ENCODE measurements at places on chromosomes 1 and 21.
A peak's percentile ranks its signal among the peaks of the same experiment; 100 is the strongest.

- DNase-seq, result no peak
Measured at GRCh38 chr21:34363733-34364132, at the start of gene KCNE2. Gene KCNE2 (plus strand): TSS chr21:34364006. CDS start chr21:34370479, 6,473 bp downstream.

- DNase-seq, result peak; percentile 38
Measured at GRCh38 chr1:161956097-161956496, 67.6 kb downstream of the OLFML2B start.

DNA sequence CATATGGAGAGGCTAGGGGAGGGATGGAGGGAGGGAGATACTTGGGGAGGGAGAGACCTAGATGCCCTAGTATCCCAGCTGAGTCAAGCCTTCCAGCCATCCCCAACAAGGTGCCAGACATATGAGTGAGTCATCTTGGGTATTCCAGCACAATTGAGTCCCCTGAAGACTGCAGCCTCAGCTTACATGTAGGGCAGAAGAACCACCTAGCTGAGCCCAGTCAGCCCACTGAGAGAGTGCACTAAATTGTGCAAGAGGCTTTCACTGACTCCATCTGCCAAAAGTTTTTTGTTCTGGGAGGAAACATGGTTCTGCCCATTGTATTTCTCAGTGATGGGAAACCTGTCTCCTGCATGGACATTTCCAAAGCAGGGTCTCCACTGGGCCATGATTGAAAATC, 76.4 kb downstream of the FOXD2 start:
- no peak for DNase-seq

DNA sequence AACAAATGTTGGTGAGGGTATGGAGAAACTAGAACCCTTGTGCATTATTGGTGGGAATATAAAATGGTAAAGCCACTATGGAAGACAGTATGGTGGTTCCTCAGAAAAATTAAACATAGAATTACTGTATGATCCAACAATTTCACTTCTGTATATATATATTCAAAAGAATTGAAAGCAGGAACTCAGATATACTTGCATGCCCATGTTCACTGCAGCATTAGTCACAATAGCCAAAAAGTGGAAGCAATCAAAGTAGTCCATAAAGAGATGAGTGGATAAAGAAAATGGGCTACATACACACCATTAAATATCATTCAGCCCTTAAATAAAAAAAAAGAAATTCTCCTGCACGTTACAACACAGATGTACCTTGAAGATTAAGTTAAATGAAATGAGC, 34.1 kb downstream of the ABL2 start:
- DNase-seq, result no peak

- no peak for DNase-seq
Measured at GRCh38 chr1:178953538-178954324, 72.0 kb upstream of the FAM20B start.

- no peak for DNase-seq
Measured at GRCh38 chr21:31460980-31461379, 116.9 kb upstream of the TIAM1 start.

DNA sequence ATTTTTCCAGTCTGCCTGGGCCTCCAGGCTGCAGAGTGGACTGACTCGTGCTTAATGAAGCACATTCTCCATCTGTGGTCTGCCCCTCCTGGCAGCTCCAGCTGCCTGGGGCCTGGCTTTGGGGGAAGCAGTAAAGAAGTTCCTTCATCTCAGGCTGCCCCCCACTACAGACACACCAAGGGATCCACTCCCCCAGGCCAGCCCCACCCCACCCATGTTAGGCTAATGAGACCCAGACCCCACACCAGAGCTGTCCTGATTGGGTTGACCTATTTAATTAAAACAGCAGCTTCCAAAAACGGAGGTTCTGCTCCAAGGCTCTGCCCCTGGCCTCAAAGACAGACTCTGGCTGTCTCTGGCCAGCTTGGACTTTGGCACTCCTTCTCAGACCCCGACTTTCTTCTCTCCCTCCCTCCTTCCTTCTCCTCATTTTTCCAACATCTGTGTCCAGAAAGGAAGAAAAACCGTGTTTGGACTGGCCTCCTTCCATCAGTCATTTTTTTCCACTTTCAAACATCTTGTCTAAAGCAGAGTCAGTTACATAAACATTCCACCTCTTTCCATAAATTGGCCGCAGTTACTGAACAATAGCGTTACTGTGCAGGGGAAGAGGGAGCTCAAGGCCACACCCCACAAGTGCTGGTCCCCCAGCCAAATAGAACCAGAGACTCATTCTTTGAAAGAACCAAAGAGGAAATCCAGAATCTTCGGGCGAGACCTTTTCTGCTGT, 29.7 kb downstream of the SERTAD4 start:
- no peak for DNase-seq

- no peak for DNase-seq
Measured at GRCh38 chr1:222561656-222562055, 13.8 kb upstream of the HHIPL2 start.

GRCh38 chr1:1788136-1788535, 9.9 kb upstream of the NADK start:
- no peak for DNase-seq

GRCh38 chr1:180899262-180899661, 13.4 kb upstream of the KIAA1614 start:
- no peak for DNase-seq

DNA sequence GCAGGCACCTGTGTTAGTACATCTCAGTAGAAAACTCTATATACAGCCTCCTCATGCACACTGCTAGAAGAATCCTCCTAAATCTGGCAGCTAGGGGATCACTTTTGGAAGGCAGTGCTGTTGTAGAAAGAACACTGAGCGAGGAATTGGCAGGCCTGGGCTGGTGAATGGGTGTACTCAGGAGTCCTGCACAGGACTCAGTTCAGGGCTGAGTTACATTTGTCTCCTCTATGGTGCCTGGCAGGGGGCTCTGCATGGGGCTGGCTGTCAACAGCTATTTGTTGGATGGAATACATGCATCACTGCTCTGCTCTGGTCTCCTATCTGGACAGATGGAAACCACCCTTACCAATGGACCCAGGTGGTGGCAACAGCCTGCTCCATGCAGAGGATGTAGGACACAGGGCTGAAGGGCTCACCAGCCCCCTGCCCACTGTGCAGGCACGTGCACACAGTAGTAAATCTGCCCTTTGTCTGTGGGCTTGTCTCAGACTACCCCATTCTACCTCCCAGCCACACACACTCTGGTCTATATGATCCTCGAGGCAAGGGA, 74.2 kb downstream of the LRIG2 start:
- no peak for DNase-seq

DNA sequence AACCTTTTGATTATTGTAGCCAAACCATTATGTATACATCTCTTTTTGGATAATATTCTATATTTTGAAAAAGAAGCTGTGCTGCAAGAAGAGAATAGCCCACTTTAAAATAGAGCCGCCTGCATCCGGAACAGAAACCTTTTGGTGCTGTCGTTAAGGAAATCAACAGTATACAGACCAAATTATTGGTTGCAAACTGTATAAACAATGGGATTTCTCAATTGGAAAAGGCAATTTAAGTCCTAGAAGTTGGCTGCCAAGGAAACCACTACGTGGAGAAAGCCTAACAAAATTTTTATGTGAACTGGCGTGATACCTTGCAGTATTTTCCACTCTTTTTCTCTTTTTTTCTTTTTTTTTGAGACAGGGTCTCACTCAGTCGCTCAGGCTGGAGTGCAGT, 25.8 kb downstream of the DESI2 start:
- no peak for DNase-seq

- DNase-seq, result no peak
Measured at GRCh38 chr1:215865060-215865459, 298.0 kb downstream of the KCTD3 start.

- DNase-seq, result no peak
Measured at GRCh38 chr1:41658431-41659158, 174.1 kb upstream of the EDN2 start.

DNA sequence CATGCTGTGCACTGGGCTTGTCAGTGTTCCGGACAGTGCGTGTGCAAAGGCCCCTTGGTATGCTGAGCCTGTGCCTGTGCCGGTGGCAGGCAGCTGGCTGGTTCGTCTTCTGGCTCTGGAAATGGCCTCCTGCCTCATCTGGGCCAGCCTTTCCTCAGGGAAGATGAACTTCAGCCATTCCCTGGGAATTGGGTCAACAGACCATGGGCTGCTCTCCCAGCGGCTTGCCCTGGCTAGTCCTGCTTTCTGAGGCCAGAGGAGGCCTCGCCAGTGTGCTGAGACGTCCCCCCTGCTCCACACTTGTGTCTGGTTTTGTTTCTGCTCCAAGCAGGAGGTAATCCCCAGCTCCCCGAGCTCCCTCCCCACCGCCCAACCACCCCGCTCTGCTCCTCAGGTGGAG, 32.6 kb upstream of the RD3 start:
- DNase-seq, result no peak

GRCh38 chr1:98516306-98516705, 145.2 kb upstream of the SNX7 start:
- no peak for DNase-seq

DNA sequence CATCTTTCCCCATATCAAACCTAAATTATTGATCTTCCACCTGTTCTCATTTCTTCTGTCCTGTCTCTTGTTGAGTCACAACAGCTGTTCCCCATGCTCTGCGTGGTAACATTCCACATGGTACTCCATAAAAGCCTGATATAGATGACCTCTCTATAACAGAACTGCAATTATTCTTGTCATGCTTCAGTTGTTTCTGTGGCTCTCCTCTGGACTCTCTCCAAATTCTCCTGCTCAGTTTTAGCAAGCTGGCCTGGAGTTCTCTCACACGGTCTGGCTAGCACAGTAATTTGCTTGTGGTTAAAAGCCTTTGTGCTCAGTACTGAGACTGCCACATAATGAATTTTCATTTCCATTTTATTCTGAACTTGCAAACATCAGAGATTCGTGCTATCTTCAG, 10.6 kb upstream of the LRRC39 start:
- peak; percentile 91 for DNase-seq

DNA sequence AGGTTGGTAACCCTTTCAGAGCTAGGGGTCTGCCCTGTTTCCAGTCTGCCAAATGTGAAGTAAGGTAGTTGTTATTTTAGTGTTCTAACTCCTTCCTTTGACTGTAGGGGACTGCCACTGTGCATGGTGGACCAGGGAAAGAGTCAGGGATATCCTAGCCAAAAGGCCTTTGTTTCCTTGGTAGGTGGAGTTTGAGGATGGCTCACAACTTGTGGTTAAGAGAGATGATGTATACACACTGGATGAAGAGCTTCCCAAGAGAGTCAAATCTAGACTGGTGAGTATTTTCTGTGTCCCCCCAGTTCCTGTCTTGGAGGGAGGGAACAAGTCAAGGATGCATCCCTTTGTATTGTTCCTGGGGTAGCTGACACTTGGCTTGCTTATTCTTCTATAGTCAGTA, 3.5 kb upstream of the ST3GAL3 start:
- no peak for DNase-seq

DNA sequence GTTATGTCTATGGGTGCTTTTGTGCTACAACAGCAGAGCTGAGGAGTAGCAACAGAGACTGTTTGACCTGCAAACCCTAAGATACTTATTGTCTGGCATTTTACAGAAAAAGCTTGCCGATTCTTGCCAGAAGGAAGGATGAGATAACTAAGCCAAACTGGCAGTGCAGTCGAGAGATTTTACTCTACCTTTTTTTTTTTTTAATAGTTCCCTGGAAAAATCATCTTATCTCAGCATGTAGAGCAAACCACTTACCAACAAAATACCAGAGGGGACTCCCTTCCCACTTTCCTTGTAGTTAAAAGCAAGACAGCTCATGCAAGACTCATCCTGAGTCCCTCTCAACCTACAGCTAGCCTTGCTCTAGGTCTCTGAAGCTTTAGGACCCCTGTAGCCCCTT, 132.9 kb downstream of the SYT2 start:
- DNase-seq, result no peak

- no peak for DNase-seq
Measured at GRCh38 chr21:31671146-31671716, 11.7 kb downstream of the SOD1 start.

DNA sequence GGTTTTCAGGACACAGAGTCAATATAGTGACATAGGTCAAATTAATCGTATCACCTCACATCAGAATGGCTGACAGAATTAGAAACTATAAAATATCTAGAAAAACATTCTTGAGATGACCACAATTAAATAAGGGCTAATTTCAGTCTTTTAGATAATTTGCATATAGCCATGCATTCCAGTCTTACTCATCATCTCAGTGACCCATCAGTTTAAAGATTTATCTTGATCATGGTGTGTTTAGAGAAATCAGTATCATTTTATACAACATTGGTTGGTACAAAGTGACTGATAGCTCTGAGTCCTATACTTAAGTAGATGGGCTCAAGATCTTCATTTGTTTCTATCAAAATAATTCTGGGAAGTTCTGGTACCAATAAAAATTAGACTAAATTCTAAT, 262.3 kb upstream of the SNX7 start:
- no peak for DNase-seq

GRCh38 chr1:43147625-43148327, 24.3 kb downstream of the EBNA1BP2 start:
- DNase-seq, result peak; percentile 82

GRCh38 chr1:220891224-220892085, 12.2 kb downstream of the HLX start:
- no peak for DNase-seq

GRCh38 chr1:119327094-119327449, 41.5 kb upstream of the HAO2 start:
- DNase-seq, result peak; percentile 28

All from cardiac muscle cell (in vitro differentiated cells and primary cell).